ENCODE measurements at places on chromosomes 3 and 15.

- no peak for DNase-seq
Observed at GRCh38 chr15:94255540-94255939, 24.2 kb downstream of the MCTP2 start.

GRCh38 chr3:89138048-89138447 is 30.6 kb downstream of the EPHA3 start:
- no peak for DNase-seq

- DNase-seq: no peak
Observed at GRCh38 chr3:51141573-51141972, 243.5 kb upstream of the MANF start.

GRCh38 chr15:63909819-63910437 is 76.2 kb upstream of the HERC1 start:
- peak; percentile 45 for DNase-seq

DNA sequence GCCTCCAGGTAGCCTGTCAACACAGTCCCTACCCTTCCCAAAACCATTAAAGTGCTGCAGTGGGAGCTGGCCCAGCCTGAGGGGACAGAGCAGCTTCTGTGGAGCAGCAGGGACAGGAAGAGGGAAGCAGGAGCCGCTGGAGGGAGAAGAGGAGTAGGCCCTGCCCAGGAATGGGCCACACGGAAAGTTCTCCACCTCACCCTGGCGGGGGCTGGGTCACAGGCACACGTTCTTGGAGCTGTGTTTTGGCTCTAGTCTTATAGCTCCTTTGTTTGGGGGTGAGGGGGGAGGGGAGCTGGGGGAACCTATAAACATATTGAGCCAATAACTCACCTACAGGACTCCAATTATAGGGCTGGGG is 508.6 kb downstream of the SHQ1 start:
- no peak for DNase-seq

GRCh38 chr3:65778968-65779367 is 259.8 kb downstream of the MAGI1 start:
- no peak for DNase-seq

- no peak for DNase-seq
Observed at GRCh38 chr3:16883723-16884083, 1.1 kb upstream of the PLCL2 start.

GRCh38 chr3:152623286-152623911 is 211.5 kb upstream of the P2RY1 start:
- DNase-seq: no peak

- DNase-seq: no peak
Observed at GRCh38 chr3:72673011-72673771, 175.1 kb downstream of the SHQ1 start.

- no peak for DNase-seq
Observed at GRCh38 chr3:96657710-96658109, 156.7 kb upstream of the EPHA6 start.

DNA sequence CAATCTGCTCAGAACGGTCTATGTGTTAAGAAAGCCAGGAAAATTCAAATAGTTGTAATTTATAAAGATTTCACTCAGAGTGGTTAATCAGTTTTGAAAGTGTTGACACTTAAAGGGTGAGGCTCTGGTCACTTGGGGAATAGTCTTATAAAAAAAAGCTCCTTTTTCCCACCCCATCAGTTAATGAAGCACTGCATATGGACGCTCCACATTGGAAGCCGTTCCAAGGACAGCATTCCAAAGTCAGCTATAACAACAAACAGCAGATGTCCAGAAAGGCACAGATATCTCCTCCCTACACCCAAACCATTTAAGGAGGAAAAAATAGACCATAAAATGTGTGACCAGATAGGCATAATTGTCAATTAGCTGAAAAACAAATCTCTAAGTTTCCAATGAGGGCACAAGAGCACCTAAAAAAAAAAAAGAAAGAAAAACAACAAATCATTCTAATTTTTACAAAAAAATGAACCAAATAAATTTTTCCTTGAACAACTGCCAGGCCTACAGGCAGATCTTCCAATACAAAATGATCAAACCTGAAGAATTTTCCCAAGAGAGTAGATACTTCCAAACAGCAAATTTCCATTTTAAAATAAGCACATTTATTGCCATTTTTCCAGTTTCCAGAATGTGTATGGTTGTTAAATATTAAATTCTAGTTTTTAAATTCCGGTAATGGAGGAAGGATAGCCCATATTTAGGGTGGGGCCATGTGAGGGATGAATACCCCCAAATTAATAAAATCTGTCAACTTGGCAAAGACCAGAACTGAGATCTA is 198.3 kb downstream of the ERC2 start:
- no peak for DNase-seq

GRCh38 chr3:42080453-42080872 is 10.7 kb upstream of the TRAK1 start:
- DNase-seq: no peak

GRCh38 chr15:72306211-72306785 is 13.7 kb downstream of the CELF6 start:
- no peak for DNase-seq

DNA sequence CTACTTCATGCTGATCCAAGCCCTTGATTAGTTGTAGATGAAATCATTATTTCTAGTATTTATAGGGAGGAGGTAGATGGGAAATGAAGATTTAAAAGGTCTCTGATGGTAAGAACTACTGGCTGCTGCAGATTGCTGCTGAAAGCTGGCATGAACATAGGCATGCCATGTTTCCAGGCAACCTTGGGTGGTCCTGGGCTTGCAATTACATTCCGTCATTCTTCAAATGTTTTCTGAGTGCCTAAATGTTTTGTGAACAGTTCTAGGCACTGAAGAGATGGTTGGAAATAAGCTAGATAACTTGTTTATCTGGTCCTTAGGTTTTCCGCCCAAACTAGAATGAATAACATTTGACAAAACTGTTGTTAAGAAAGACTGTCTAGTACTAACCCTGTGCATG is 95.8 kb downstream of the KCNAB1 start:
- DNase-seq: no peak

DNA sequence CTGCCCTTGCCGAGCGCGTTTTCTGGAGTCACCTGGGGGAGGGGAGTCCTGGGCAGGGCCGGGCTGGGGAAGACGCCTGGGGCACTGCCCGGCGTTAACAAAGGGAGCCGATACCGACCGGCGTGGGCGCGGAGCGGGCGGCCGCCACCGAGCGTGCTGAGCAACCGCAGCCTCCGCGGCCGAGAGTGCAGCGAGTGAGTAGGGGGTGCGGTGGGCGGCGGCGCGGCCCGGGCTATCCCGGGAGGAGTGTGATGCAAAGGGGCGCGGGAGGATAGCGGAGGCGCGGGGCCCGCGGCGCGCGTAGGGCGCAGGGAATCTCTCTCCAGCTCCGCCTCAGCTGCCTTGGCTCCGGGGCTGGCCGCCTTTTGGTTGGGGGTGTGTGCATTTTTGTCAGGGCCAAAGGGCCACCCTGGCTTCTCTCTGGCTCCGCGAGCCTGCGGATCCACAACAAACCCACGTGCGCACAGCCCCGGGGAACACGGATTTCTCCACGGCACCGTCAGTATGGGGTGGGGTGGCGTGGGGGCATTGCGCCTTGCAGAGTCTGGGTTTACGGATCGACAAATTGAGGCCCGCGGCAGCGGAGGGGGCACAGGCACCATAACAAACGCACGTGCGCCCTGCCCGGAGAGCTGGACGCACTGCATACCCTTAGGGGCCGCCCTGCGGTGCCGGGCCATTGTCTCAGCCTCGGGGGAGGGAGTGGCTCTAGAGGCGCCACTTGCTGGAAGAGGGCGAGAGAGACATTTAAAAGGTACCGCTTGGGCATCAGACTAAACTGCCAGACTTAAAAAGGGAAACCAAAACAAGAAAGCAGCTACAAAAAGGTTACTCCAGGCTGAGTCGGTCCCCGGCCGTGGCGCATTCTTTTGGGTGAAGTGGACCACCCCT is 560 bp downstream of the ST6GAL1 start:
- DNase-seq: peak; percentile 70

DNA sequence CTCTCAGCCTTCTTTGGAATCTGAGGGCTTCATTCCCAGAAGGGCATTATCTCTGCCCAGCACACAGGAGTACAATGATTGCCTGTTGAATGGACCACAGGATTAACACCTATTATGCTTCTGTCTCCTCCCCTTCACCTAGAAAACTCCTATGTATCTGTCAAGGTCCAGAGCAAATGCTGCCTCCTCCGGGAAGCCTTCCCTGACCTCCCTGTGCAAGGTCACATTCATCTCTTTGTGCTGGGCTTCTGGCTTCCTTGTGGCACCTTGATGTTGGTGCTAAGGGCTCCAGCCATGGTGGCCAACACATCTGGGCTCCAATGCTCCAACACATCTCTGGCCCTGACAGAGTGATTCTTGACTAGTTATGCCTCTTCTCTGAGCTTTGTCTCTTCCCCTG is 49.9 kb upstream of the ATP2B2 start:
- DNase-seq: no peak

DNA sequence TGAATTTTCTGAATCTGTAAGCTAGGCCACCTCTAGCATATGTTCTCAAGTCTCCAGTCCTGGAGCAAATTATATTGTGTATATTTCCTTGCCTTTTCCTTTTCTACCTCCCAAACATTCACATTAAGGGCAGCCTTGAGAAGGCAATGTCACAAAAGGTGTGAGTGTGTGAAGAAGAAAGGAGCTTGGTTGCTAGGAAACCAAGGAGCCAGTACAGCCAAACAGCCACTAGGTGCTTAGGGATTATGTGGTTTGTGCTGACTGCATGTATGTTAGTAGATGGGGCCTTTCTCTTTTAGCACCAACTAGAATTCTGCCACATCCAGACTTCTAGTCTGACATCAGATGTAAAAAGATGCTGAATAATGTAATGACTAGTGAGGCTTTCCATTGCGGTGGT is 118.8 kb upstream of the DAZL start:
- DNase-seq: no peak

- no peak for DNase-seq
Observed at GRCh38 chr3:171334465-171334811, 125.8 kb downstream of the TNIK start.

- DNase-seq: no peak
Observed at GRCh38 chr15:52328680-52329079, 33.1 kb upstream of the MYO5C start.

- DNase-seq: no peak
Observed at GRCh38 chr3:122562923-122563716, 980 bp downstream of the PARP9 start.

DNA sequence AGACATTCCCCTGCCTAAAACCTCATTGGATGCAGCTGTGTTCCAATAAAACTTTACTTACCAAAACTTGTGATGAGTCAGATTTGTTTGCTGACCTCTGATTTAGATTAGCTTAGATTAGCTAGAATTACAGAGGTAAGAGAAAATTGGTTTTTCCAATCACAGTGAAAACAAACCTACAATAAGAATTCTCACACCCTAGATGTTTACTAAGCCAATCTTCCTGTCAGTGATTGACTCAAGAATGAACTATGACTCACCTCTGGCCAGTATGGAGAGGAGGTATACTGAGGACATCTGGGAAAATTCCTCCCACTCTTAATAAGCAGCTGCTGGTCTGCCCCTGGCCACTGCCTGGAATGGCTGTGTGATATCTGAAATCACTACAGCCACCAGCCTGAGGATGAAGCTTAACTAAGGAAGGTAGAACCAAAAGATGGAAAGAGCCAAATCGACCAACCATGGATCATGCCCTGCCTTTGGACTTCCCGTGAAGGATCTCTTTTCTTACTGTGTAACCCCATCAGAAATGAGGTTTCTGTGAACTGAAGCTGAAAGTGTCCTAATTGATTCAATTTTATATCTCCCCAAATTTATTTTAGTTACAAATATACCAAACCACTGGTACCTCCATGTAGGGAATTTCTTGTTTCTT is 19.0 kb upstream of the GHSR start:
- peak; percentile 13 for DNase-seq

GRCh38 chr15:40511472-40512133 is 40.8 kb downstream of the CHST14 start:
- DNase-seq: peak; percentile 70

DNA sequence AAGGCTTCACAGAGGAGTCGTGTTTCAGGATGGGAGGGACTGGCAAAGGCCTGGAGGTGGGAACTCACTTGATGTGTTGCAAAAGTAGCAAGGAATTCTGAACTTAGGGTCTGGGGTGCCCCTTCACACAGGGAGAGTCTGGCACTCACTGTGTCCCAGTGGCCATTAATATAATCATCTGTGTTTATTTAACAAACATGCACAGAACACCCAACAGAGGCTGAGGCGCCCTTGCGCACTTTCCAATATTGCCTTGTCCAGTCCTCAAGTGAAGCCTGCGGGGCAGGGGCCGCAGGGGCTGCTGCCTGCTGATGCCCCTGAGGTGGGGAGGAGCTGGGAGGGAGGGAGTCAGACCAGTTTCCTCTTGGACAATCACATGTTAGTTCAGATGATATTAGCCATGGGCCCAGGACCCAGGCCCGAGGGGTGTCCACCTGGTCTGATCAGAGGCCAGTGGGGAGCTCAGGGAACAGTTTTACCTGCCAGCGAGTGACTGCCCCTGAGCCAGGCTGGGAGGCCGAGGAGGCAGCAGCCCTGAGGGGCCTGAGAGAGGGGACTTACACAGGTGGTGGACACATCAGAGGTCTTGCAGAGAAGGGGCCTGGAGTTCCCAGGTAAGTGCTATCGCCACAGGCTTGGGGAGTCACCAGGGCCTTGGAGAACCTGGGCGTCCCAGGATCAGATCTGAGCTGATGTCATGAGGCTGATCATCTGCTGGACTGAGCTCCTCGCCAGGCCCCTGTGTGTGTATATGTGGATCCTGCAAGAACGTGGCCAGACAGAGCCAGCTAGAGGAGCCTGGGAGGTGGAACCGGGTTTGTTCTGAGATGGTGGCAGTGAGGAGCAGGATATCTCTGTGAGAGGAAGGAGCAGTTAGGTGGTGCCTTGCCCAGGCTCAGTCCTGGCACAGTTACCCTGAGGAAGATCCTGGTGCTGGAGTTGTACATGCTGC is 13.8 kb upstream of the TXNRD3 start:
- no peak for DNase-seq

- no peak for DNase-seq
Observed at GRCh38 chr15:64267331-64267973, 88.5 kb downstream of the CSNK1G1 start.

DNA sequence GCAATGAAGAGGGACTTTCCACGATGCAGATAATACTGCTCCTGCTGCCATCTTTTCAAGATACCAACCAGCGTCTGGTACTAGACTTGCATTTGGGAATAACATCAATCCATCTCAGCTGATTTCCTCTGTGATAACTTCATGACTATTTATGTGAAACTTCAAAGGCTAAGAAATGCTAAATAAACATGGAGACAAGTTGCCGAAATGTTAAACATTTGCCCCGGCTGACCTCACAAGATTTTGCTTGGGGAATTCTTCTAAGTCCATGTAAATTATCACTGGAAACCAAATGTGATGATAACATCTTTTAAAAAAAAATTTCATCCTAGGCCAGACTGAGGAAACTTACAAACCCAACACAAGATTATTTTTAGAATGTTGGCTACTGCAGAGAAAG is 185.8 kb upstream of the PRICKLE2 start:
- DNase-seq: no peak

DNA sequence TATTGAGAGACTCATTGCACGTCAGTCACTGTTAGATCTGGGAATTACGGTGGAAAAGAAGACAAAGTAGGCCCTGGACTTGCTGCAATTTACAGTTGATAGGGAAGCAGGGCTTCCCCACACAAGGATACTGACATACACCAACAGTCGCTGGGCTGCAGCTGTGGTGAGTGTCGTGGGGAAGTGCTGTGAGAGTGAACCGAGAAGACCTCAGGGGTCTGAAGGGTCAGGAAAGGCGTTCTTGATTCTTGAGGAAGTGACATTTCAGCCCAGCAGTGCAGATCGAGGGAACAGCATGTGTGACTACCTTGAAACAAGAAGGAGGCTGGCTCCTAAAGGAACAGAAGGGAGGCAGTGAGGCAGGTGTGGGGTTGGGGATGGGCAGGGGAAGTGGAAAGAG is 22.5 kb downstream of the MYZAP start:
- no peak for DNase-seq
